Activated T-cell treated with anti-CD3 and anti-CD28 coated beads for 24 hours (primary cell): ENCODE measurements at places on chromosomes 2 and 18.

- DNase-seq = no peak
Measured at GRCh38 chr2:63189026-63189425, 138.4 kb downstream of the OTX1 start.

DNA sequence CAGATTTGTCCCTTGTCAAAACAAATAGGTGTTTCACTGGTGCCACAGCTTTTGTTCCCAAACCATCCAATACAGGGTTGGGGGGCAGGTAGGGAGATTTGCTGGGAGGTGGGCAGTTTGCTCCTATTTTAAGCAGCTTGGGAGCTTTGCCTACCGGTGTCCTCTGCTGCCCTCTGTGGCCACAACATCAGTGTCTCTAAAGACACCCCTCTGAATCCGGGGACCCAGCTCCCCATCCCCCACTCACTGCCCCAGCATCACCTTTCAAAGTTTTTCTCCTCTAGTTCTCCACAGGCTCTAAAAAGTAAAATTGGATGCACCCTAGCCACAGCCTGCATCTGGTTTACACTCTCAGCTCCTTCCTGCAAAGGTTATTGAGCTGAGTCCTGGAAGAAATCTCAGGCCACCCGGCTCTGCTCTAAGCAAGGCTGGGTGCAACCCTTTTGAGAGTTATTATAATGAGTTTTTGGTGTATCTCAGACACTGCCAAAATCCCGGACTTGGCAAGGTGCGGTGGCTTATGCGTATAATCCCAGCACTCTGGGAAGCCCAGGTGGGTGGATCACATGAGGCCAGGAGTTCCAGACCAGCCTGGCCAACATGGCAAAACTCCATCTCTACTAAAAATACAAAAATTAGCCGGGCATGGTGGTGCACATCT, 2.9 kb upstream of the EPAS1 start:
- DNase-seq = no peak

DNA sequence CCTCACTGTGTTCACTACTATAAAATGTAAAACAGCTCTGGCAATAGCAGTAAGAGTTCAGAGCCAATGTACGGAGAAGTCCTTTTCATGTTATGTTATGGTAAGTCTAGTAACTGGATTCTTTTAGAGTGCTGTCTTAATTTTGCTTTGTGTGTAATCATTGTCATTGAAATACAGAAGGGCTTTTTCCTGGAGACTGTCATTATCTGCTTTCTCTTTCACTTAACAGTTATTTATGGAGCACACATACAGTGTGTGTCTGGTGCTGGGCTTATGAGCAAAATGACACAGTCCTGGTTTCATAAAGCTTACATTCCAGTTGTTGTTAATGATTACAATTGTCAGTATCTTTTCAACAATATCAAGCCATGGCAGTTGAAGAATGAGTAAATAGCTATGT, 95.5 kb downstream of the CCDC102B start:
- DNase-seq = no peak

DNA sequence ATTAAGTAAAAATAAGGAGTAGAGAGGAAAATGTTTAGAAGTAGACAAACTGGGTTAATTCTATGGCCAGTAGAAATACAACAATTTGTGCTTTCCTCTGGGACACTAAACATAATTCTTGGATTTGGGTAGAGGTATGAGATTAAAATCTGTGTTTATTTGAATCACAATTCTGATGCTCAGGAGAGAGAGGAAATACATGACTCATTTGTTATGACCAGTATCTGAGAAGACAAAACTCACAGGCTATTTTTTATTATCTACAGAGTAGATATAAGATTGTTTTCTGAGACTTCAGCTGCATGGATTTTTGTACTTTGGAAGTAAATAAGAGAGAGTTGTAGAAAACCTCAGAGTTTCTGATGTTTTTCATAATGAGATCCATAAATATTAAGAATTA, 315.7 kb upstream of the CWC22 start:
- DNase-seq = no peak

DNA sequence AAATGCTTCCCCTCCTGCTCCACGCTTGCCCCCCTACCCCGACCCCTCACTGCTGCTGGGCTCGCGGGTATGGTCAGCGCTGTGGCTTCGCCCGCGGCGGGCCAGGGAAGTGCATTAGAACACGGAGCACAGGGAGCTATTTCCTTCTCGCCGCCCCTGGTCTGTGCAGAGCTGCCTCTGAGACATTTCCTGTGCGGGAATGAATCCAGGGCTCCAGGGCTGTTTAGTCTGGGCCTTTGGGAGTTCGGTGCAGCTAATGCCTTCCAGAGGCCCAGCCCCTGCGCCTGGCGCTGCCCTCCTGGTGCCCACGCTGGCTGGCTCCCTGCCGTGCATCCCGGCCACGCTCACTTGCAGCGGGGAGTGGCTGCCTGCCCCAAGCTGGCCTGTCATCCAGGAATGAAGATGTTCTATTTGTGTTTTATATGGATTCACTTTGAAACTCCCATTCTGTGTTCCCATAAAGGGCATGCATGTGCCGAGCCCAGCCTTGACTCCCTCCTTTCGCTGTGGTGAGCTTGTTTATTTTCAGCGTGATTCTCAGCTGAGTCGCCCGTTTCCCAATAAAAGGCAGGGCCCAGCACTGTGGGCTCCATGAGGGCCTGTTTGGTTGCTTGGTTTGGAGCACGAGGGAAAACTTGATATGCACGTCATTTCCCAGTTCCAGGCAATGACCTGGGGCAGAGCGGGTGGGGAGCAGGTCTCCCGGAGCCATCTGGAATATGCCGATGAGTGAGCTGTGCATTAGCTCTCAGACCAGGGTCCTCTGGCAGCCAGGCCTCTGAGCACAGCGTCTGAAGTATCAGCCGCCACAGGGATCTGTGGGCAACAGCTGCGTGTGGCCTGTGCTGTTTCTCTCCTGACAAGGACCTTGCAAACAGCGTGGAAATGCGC, 42.7 kb downstream of the SH3RF3 start:
- no peak for DNase-seq

DNA sequence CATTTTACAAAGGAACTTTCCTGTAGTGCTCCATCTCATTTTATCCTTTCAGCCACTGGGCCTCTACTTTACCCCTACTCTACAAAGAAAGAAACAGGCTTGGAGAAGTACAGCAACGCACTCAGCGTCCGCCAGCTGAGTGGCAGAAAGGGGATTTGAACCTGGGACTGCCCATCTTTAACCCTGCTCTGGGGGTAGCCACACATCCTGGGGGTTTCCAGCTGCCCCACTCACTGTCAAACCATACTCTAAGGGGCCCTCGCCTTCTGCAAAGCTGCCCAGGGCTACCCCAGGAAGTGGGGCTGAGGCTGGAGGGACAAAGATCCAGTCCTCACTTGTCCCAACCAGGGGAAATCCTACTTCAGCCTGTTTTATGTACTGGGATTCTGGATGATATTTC, 17.9 kb downstream of the HS1BP3 start:
- no peak for DNase-seq
